AG09319 (cell line): ENCODE measurements at places on chromosomes 16 and 17.

DNA sequence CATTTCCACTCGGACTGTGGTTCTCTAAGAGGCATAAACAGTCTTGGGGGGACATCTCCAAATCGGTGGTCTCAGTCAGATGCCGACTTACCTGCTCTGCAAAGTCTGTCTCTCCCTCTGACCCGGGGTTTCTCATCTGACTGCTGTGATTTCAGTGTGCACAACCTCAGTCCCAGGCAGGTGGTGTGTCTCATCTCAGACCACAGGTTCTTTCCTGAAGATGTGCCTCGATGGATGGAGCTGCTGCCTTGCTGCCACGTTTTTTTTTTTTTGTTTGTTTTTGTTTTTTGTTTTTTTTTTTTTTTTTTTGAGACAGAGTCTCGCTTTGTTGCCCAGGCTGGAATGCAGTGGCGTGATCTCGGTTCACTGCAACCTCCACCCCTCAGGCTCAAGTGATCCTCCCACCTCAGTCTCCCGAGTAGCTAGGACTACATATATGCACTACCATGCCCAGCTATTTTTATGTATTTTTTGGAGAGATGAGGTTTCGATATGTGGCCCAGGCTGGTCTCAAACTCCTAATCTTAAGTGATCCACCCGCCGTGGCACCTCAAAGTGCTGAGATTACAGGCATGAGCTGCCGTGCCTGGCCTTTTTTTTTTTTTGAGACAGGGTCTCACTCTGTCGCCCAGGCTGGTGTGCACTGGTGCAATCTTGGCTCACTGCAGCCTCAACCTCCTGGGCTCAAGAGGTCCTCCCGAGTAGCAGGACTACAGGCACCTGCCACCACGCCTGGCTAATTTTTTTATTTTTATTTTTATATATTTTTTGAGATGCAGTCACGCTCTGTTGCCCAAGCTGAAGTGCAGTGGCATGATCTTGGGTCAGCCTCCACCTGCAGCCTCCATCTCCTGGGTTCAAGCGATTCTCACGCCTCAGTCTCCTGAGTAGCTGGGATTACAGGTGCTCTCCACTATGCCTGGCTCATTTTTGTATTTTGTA lies 15.4 kb downstream of the SPIRE2 start:
- DNase-seq: no peak

DNA sequence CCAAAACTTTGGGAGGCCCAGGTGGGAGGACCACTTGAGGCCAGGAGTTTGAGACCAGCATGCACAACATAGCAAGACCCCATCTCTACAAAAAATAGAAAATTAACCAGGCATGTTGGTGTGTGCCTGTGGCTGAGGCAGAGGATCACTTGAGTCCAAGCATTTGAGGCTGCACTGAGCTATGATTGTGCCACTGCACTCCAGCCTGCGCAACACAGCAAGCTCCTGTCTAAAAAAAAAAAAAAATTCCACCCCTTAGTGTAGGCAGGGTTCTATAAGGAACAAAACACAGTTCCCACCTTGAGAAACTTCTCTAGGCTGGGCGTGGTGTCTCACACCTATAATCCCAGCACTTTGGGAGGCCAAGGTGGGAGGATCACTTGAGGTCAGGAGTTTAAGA lies 36.3 kb upstream of the HAPSTR1 start:
- no peak for DNase-seq

GRCh38 chr17:56807723-56808122 lies 26.0 kb downstream of the C17orf67 start:
- DNase-seq: no peak

- no peak for DNase-seq
These were observed 1.1 kb downstream of the SLFN13 start for GRCh38 chr17:35447499-35447898.

GRCh38 chr17:16442594-16443510 lies 27.5 kb downstream of the TRPV2 start:
- no peak for DNase-seq

- no peak for DNase-seq
These were observed 50.0 kb downstream of the SSH2 start for GRCh38 chr17:29880031-29880430.
